Endothelial cell of umbilical vein (primary cell): ENCODE measurements at places on chromosomes 6 and 20. TPM values are rescaled to one million over a fixed set of nuclear protein-coding genes. Genes with fewer than 3 reads are reported as not detected.

- no peaks in the 10 kb centered on the region for H3K27me3 ChIP-seq
- H3K27ac ChIP-seq, result no peak overlapping the region
- H3K36me3 ChIP-seq, result no peaks in the 10 kb centered on the region
- peaks cover 14% of the 10 kb centered on the region for H3K4me1 ChIP-seq
- peak; percentile 76 for DNase-seq
- H3K4me3 ChIP-seq, result no peak overlapping the region
Measured at GRCh38 chr6:81938014-81938856, 185.8 kb upstream of the TENT5A start.

GRCh38 chr6:753486-753885 is 60.5 kb upstream of the EXOC2 start:
- no peak overlapping the region for H3K4me3 ChIP-seq
- H3K36me3 ChIP-seq, result no peaks in the 10 kb centered on the region
- no peaks in the 10 kb centered on the region for H3K4me1 ChIP-seq
- H3K27me3 ChIP-seq, result no peaks in the 10 kb centered on the region
- no peak overlapping the region for H3K27ac ChIP-seq
- no peak for DNase-seq

- no peaks in the 10 kb centered on the region for H3K36me3 ChIP-seq
- no peaks in the 10 kb centered on the region for H3K27me3 ChIP-seq
- DNase-seq, result no peak
- H3K4me3 ChIP-seq, result no peak overlapping the region
- H3K27ac ChIP-seq, result no peak overlapping the region
- no peaks in the 10 kb centered on the region for H3K4me1 ChIP-seq
Measured at GRCh38 chr6:134413241-134413643, 95.3 kb upstream of the SGK1 start.

Gene SHLD1
- total RNA-seq, result 4.7 and 5.1 TPM in 2 replicates

DNA sequence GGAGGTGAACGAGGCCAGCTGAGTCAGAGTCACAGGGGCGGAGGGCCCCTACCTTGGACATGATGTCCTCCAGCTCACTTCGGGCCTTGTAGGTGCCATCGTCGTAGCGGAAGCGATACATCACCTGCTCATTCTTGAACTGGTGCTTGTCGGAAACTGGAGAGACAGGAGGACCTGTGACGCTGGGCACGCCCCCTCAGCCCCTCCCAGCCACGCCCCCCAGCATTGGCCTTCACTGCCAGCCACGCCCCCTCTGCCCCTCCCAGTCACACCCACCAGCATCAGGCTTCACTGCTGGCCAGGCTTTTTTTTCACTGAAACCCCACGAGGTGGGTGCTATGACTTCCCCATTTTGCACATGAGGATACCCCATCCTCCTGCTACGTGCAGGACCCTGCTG is 148.2 kb downstream of the PREX1 start:
- H3K27ac ChIP-seq, result no peak overlapping the region
- H3K4me1 ChIP-seq, result peaks cover 27% of the 10 kb centered on the region
- no peaks in the 10 kb centered on the region for H3K27me3 ChIP-seq

DNA sequence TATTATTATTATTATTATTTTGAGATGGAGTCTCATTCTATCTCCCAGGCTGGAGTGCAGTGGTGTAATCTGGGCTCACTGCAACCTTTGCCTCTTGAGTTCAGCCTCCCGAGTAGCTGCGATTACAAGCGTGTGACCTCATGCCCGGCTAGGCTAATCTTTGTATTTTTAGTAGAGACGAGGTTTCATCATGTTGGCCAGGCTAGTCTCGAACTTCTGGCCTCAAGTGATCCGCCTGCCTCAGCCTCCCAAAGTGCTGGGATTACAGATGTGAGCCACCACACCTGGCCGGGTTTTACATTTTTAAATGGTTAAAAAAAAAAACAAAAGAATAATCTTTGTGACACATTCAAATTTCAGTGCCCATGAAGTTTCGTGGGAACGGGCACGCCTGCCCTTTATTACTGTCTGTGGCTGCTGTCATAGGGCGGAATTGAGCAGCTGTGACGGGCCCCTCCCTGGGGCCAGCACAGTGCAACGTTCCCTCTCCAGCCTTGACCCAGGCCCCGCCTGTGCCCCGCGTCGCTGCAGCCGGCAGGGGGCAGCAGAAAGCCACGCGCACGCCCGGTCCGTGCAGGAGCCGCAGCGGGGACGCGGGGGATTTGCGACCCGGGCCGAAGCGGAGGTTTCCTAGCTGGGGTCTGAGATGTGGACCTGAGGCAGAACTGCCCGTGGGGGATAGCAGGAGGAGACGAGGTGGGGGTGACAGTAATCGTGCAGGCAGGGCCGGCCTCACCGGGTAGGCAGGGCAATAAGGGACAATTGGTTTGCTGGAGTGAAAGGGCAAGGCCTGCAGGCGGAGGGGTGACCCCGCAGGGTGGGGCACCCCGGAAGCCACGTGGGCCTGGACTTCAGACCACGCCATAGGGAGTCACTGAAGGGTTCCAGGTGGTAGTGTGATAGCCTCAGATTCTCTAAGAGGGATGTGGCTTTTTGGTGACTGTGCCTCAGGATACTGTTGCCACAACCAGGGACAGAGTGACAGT is 54.3 kb downstream of the SYTL3 start:
- no peaks in the 10 kb centered on the region for H3K36me3 ChIP-seq
- no peak overlapping the region for H3K4me3 ChIP-seq
- no peaks in the 10 kb centered on the region for H3K27me3 ChIP-seq

DNA sequence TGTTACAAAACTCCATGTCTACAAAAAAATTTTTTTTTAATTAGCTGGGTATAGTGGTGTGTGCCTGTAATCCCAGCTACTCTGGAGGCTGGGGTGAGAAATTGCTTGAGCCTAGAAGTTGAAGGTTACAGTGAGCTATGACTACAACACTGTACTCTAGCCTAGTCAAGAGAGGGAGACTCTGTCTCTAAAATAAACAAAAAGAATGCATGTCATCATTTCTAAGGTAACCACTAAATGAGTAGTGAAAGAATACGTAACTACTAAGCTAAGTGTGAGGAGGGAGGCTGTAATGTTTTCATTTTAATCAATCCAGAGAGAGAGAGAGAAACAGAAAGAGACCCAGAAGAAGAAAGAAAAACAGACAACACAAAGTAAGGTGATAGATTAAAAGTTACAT is 9.9 kb downstream of the SYCP2 start:
- no peak for DNase-seq
- no peak overlapping the region for H3K27ac ChIP-seq
- no peak overlapping the region for H3K4me3 ChIP-seq
- peaks cover 17% of the 10 kb centered on the region for H3K27me3 ChIP-seq
- H3K36me3 ChIP-seq, result no peaks in the 10 kb centered on the region

- no peaks in the 10 kb centered on the region for H3K4me1 ChIP-seq
- H3K36me3 ChIP-seq, result no peaks in the 10 kb centered on the region
- H3K27me3 ChIP-seq, result no peaks in the 10 kb centered on the region
- no peak overlapping the region for H3K27ac ChIP-seq
Measured at GRCh38 chr20:49610691-49611538, 43.0 kb upstream of the PTGIS start.

Gene RAB5IF
- 109 and 113 TPM in 2 replicates for total RNA-seq

Gene ZSCAN23
- 1.6 and 1.7 TPM in 2 replicates for total RNA-seq

Gene HCRTR2
- not detected in 2 replicates for total RNA-seq

DNA sequence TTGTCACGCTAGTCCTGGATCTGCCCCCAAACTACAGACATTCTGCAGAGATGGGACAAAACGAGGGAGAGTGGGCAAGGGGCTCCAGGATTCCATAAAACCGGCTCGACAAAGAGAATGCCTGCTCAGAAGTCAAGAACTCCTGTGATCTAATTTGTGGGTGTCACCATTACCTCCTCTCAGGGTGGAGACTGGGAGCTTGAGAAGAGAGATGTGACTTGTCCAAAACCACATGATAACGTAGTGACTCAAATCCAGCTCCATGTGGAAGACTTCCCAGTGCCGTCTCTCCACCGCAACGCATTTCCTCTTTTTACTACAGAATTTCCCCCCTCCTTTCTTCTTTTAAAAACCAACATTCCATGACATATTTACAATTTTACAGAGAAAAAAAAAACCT is 44.3 kb downstream of the TRERF1 start:
- H3K27me3 ChIP-seq, result no peaks in the 10 kb centered on the region
- no peak overlapping the region for H3K4me3 ChIP-seq
- no peak overlapping the region for H3K27ac ChIP-seq
- peaks cover 8% of the 10 kb centered on the region for H3K4me1 ChIP-seq
